Vein endothelial cell (primary cell): ENCODE measurements at places on chromosomes 16 and 17. TPM values are rescaled to one million over a fixed set of nuclear protein-coding genes. Genes with fewer than 3 reads are reported as not detected.

Gene NPIPB6
- 1.1 TPM in 1 of 2 replicates, not detected in the other for total RNA-seq

Gene IL17C
- total RNA-seq: 0.10 and 0.33 TPM in 2 replicates

Gene FAM171A2
- 8.4 and 14.4 TPM in 2 replicates for total RNA-seq

Gene PHOSPHO1
- 0.29 TPM in 1 of 2 replicates, not detected in the other for total RNA-seq

Gene ABCC11
- not detected in 2 replicates for total RNA-seq

Gene CDH8
- not detected in 2 replicates for total RNA-seq

Gene ITGAE
- total RNA-seq: 14.7 and 21.3 TPM in 2 replicates

Gene ASPHD1
- total RNA-seq: 0.33 and 0.48 TPM in 2 replicates

Gene MRPL45
- 43.1 and 45.4 TPM in 2 replicates for total RNA-seq

Gene TEKT5
- 0.65 TPM in 1 of 2 replicates, not detected in the other for total RNA-seq

Gene TRPV3
- total RNA-seq: not detected in 2 replicates

Gene OR3A2
- not detected in 2 replicates for total RNA-seq

Gene C17orf67
- 1.6 and 2.0 TPM in 2 replicates for total RNA-seq

Gene SLC12A3
- not detected in 2 replicates for total RNA-seq

Gene SPAG5
- 20.9 and 31.7 TPM in 2 replicates for total RNA-seq

Gene PLA2G15
- 23.7 and 28.7 TPM in 2 replicates for total RNA-seq
